ENCODE measurements at places on chromosomes 6 and 20.

DNA sequence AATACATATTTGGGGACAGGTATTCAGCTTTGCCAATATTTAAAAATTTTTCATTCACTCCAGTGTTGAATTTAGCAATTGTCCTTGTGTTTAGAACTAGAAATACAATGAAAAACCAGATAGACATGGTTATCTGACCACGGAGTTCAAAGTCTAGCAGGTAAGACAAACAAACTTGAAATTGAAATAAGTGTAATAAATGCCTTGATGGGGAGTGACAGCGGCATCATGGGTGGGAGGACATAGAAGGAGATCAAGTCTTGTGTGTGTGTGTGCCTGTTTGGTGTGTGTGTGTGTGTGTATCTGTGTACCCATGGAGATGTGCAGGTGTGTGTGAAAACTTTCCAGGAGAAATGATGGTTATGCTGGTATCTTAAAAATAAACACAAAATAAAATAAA lies 750.0 kb upstream of the CITED2 start:
- no peak for DNase-seq

GRCh38 chr20:38842558-38842981 lies 37.1 kb downstream of the PPP1R16B start:
- no peak for DNase-seq

DNA sequence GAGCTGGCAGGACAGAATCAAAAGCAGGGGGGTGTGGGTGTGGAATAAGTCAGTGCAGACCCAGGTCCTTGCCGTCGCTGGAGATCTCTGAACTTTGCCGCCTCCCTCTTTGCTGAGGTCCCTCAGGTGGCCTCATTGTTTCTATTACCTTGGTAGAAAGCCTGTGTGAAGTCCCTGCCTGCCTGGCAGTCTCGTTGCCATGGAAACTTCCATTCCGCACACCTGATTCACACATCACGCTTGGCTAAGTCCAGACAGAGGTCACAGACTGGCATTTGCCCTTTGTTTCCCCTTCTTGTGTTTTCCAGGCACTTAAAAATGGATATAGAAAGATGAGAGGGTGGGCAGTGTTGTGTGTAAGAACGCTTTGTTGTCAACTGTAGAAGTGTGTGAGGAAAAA lies 260.6 kb downstream of the PRL start:
- DNase-seq, result no peak

GRCh38 chr6:80523531-80523997 lies 417.1 kb downstream of the BCKDHB start:
- no peak for DNase-seq

- DNase-seq, result no peak
Measured at GRCh38 chr6:36779227-36779626, 60.0 kb downstream of the CPNE5 start.

DNA sequence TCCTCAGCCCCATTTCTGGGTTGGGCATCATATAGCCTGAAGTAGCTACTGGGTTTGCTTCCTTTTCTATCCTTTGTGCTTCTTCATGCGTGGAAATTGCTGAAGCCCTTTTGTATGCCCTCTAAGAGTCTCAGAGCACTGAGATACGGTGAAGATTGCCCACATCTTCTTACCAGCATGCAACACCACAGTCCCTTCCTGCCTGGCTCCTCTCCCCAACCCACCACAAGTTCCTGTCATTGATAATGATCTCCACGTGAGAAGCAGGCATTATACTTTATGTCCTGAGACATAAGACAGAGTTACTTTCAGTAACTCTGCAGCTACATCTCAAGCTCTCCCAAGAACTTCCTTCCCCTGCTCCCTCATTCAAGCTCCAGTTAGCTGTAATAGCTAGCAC lies 15.8 kb upstream of the PLCB4 start:
- DNase-seq, result no peak

Measured in NCI-H524 treated with DMSO at 0.1 percent for 48 hours (cell line).